Caki2 (cell line): ENCODE measurements at places on chromosomes 11 and 22.
A peak's percentile ranks its signal among the peaks of the same experiment; 100 is the strongest.

DNA sequence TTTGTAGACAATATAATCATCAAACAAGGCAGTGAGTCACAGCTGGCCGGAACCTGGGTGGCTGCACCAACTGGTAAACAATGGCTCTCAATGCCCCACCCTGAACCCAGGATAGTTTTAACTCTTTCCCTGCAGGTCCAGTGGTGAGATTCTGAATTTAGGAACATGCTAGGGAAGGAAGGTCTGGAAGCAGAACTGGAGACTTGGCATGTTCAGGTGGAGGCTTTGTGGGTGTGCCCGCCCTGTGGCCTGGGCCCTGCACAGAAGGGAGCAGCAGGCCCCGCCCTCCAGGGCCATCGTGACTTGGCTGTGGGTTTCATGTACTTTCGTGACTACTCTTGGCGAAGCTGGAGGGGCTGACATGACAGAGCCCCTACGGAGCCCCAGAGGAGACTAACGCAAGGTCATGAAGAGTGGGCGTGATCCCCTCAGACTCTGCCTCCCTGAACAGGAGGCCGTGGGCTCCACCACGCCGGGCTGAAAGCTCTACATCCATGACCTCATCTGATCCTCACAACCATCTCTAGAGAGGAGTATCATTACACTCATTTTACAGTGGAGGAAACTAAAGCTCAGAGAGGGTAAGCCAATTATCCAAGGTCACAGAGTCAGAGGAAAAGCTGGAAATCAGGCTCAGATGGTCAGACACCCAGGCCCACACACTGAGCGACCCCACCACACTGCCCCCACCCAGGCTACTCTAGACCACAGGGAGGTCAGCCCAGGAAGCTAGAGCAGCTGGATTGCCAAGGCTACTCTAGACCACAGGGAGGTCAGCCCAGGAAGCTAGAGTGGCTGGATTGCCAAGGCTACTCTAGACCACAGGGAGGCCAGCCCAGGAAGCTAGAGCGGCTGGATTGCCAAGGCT is 27.3 kb downstream of the MAFF start:
- DNase-seq = peak; percentile 52

GRCh38 chr11:115710980-115711379 is 206.8 kb upstream of the CADM1 start:
- DNase-seq = no peak

- DNase-seq = no peak
These were observed 65.2 kb downstream of the PDE2A start for GRCh38 chr11:72609045-72609444.

- no peak for DNase-seq
These were observed 65.3 kb downstream of the BCL2L13 start for GRCh38 chr22:17703811-17704210.

DNA sequence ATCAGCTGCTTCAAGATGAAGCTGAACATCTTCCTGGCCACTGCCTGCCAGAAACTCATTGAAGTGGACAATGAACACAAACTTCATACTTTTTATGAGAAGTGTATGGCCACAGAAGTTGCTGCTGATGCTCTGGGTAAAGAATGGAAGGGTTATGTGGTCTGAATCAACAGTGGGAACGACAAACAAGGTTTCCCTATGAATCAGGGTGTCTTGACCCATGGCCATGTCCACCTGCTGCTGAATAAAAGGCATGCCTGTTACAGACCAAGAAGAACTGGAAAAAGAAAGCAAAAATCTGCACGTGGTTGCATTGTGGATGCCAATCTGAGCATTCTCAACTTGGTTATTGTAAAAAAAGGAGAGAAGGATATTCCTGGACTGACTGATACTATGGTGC is 22.2 kb upstream of the BIRC3 start:
- DNase-seq = no peak

- no peak for DNase-seq
These were observed 22.5 kb downstream of the PISD start for GRCh38 chr22:31639436-31640039.

- no peak for DNase-seq
These were observed 14.5 kb downstream of the CTNND1 start for GRCh38 chr11:57776031-57776521.

DNA sequence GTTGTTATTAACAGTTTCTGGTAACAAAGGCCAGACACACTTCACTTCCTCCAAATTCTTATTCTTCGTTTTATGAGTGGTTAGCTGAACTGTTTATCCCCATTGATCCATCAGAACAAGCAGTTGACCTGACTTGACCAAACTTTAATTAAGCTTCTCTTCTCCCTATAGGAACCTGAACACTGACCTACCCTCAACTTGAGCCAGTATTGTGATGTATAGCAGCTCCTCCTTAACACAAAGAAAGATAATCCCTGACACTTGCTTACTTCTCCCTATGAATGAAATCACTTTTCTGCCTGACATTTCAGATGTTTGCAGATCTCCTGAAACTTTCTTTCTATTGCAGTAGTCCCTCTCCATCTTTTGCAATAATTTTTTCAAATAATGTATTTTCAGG is 41.9 kb downstream of the ANO5 start:
- no peak for DNase-seq

GRCh38 chr11:76336597-76336996 is 44.3 kb downstream of the THAP12 start:
- DNase-seq = no peak

- DNase-seq = no peak
These were observed 9.1 kb downstream of the DENND6B start for GRCh38 chr22:50317674-50318073.

DNA sequence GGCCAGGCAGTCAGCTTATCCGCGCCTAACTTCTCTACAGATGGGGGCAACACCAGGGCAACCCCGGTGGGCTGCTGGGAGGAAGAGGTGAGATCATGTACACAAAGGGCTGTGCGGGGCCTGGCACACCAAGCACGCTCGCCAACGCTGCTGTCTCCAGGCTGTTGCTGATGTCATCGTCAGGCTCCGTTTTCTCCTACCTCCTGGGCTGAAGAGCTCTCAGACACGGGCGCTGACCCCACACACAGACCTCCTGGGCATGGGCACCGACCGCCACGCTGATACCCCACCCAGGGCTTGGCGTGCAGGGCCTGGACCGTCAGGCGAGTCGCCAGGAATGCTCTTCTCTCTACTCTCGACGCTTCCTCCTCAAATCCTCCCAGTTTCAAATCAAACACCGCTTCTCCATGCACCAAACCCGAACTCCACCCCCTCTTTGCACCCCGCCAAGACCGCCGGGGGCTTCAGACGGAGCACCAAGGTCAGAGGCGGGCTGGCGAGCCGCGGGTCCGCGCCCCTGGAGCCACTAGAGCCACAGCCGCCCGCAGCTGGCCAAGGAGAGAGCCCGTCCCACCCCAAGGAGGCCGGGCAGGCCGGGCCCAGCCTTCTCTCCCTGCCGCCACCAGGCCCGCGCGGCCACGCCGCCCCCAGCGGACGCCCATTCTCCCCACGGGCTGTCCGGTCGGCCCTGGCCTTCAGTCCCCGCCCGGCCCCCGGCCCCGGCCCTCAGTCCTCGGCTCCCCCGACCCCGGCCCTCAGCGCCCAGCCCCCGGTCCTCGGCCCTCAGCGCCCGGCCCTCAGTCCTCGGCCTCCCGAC is 772 bp downstream of the SBF1 start:
- no peak for DNase-seq

DNA sequence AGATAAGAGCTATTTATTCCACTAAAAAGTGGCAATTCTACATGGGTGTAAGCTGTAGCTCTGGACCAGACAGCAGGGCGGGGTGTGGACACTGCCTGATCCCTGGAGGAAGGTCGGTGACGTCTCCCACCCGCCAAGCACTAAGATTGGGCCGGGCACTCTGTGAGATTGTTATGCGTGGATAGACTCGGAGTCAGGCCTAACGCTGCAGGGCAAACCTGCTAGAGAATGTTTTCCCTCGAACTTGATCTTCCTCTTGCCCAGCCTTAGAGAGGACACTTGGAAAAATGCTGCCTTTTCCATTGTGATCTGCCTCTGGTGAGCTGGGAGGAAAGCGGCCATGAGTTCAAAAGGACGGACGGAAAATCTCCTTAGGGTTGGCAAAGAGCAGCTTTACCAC is 1273.4 kb downstream of the TBC1D22A start:
- DNase-seq = no peak

GRCh38 chr22:17269607-17270261 is 50.5 kb upstream of the ADA2 start:
- no peak for DNase-seq

DNA sequence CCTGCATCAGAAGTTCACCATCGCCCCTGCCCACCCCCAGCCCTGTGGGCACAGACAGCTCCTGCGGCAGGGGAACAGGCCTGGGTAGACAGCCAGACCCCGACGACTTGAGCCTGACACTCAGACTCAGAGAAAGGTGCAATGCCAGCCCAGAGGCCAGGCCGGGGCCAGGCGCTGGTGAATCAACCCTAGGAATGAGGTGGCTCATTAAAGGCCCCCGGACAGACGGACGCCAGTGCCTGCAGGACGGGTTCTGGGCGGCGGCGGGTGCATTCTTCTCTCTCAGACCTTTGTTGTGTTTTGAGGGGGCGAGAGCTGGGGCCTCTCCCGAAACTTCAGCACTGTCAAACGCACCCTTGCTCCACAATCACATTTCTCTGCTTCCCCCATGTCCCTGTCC is 5.6 kb downstream of the OVOL1 start:
- DNase-seq = no peak

DNA sequence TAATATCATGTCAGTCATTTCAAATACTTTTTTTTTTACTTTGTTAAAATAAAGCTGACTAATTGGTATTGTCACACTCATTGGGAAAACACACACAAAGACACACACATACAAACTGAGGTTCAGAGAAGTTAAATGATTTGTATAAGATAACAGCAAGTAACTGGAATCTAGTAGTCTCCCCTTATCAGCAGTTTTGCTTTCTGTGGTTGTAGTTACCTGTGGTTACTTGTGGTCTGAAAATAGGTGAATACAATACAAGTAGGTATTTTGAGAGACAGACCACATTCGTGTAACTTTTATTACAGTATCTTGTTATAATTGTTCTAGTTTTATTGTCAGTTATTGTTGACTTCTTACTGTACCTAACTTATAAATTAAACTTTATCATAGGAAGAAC is 610.9 kb downstream of the CNTN5 start:
- DNase-seq = no peak

DNA sequence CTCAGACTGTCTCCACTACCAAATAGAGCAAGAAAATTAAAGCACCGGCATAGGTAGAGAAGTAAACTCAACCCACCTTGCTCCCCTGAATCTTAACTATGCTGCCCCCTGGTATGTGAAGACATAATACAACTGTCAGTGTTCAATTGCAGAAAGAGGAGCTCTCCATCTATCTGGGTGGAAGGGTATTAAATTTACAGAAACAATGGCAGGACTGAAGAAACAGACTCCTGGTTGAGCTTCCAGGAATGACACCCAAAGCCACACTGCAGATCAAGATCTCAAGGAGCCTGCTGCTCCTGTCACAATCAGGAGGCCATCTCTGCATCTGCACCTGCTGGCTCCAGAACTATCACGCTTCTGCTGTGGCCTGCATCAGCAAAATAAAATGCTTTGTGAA is 132.1 kb upstream of the BMAL1 start:
- no peak for DNase-seq

DNA sequence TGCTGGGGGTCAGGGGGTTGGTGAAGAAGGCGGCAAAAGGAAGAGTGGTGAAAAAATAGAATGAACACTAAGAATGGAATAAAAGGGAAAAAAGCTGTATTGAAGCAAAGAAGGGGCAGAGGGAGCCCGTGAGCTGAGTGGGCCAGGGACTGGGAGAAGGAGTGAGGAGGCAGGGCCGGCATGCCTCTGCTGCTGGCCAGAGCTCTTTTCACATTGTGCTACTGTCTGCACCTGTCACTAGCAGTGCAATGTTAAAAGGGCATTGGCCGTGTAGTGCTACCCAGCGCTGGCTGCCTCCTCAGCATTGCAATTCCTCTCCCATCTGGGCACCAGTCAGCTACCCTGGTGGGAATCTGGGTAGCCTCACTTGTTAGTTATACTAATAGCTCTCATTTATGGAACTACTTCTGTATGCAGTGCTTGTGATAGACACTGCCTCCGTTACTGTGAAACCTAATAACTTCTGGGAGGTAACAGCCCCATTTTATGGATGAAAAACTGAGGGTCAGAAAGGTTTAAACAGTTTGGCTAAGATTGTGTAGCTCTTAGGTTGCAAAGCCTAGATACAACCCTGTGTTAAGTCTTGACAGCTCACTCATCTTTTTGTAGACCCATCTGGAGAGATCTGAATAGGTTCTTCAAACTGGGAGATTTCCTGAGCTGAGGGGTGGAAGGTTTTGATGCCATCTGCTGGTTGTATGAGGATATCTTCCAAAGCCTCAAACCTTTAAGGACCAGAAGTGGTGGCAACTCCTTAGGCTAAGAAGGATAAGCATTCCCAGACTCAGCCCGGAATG is 8.5 kb downstream of the YPEL4 start:
- peak; percentile 35 for DNase-seq

- DNase-seq = no peak
These were observed 534.7 kb downstream of the CNTN5 start for GRCh38 chr11:99555486-99555885.

DNA sequence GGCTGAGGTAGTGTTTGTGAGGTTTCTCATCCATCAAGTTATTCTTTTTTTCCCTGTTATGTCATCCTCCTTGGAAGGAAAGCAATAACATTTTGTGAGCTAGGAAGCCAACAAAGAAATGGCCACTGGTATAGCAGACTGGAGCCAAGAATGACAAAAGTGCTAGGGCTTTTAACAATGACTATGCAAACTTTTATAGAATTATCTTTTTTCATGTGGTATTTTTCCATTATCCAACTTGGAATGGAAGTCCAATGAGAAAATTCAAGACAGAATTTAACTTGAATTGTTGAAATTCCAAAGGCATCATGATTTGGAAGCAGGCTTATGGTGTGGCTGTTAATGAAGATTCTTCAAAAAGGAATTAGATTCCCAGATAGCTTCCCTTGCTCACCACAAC is 216.4 kb upstream of the PDGFD start:
- peak; percentile 34 for DNase-seq

DNA sequence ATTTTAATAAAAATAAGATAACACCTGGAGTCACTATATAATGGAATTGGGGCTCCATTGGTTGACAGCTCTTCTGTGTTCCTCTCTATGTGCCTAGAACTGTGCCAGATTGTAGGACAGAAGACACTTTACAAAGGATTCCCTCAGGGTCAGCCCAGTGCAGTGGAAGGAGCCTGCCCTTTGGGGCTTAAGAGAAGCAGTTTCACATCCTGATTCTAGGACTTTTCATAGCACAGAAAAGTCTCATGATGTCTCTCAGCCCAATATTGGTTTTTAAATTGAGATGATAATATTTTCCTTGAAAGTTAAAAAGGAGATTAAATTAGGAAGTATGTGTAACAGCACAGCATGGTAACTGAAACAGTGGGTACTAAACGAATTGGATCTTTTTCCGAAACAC is 7.1 kb downstream of the PLAAT4 start:
- no peak for DNase-seq

- DNase-seq = no peak
These were observed 933 bp upstream of the DLAT start for GRCh38 chr11:112024178-112024772.

- no peak for DNase-seq
These were observed 7.4 kb downstream of the FADD start for GRCh38 chr11:70210530-70210929.
